ENCODE measurements at places on chromosomes 12 and 14.

DNA sequence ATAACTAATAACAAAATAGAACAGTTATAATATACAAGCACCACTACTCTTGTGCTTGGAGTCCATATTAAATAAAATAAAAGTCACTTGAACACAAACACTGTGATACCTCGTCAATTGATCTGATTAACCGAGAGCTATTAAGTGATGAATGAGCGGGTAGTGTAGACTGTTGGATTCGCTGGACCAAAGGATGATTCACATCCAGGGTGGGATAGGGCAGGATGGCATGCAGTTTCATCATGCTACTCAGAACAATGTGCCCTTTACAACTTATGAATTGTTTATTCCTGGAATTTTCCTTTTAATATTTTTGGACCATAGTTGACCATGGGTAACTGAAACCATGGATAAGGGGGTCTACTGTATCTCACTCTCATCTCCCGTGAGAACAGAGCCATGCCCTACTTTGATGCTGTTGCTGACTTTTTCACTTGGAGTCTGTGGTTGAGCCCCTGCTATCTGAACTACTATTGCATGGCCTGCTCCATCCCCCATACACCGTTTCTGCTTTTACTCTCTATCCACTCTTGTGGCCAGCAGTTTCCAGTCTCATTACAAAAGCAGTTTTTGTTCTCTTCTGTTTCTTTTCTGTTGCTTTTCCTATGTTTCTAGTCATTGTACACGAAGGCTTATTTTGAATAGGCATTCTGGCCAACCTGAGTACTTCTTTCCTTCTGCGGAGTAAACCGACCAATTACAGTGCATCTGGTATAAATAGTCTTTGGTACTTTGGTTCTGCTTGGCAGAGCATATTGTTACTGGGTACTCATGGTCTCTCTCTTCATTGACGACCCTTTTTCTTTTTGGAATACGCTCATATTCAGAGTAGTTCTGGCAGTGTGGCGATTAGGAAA lies 12.2 kb downstream of the TMTC2 start:
- DNase-seq: no peak

DNA sequence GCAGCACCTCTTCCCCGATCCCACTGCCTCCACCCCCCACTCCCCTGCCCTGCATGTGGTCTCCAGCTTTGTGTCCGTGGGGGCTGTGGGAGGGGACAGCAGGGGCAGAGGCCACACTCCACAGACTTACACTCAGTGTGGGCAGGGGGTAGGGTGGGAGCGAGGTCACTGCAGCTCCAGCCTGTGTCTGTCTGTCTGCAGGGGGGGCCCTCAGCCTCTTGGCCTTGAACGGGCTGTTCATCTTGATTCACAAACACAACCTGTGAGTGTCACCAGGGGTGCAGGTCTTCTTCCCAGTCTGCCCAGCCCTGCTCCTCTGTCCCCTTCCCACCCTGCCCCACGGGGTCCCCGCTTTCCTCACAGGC lies 6.5 kb downstream of the NOC4L start:
- no peak for DNase-seq

DNA sequence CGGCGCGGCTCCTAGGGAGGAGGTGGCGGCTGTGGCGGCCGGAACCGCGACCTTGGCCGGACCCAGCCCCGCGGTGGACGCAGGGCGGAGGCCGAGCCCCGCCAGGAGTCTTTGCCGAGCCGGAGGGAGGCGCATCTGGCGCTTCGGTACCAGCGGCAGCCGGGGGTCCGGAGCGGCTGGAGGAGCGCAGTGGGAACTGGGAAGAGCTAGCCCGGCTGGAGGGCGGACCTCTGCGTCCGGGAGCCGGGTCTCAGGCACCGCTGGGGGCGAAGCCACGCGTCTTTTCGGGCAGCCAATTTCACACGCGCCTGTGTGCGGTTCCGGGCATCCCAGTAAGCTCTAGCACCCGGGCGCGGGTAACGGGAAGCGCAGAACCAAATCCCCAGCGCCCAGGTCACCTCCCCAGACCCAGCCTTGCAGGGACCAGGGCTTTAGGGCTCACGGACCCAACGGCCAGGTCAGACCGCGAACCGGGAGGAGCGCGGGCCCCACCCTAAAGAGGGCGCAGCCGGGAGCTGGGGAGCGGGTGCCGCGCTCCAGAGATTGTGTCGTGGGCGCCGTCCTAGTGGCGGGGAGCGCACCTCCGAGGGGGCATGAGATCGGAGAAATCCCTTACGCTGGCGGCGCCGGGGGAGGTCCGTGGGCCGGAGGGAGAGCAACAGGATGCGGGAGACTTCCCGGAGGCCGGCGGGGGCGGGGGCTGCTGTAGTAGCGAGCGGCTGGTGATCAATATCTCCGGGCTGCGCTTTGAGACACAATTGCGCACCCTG lies 89.4 kb downstream of the GALNT8 start:
- no peak for DNase-seq

GRCh38 chr14:69358233-69358963 lies 39.7 kb downstream of the ERH start:
- DNase-seq: no peak

DNA sequence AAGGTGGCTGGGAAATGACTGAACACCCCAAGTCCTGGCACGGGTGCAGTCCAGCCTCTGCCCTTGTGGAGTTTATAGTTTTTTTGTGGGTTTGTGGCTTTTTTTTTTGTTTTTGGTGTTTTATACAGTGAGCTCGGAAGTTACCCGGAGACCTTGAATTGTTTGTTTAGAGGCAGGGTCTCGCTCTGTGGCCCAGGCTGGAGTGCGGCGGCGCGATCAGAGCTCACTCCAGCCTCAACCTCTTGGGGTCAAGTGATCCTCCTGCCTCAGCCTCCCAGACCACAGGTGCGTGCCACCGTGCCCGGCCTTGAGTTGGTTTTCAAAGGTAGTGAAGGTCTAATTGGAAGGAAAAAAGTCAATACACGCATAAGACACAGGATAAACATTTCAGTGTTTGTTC lies 879 bp upstream of the ANHX start:
- no peak for DNase-seq

GRCh38 chr12:1424674-1425395 lies 169.5 kb downstream of the FBXL14 start:
- DNase-seq: no peak

DNA sequence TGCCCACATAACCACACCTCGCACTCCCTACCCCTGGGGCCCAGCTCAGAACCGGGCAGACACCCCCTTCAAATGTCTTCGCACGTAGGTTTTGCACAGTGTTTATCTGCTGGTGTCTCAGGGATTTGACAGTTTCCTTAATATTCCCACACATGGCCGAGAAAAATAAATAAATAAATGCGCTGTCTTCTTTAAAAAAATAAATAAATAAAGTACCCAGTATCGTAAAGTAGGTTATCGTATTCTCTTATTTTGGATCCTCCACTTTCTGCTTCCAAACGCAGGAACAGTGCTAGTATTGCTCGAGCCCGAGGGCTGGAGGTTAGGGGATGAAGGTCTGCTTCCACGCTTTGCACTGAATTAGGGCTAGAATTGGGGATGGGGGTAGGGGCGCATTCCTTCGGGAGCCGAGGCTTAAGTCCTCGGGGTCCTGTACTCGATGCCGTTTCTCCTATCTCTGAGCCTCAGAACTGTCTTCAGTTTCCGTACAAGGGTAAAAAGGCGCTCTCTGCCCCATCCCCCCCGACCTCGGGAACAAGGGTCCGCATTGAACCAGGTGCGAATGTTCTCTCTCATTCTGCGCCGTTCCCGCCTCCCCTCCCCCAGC lies 710 bp upstream of the FOS start:
- DNase-seq: no peak

GRCh38 chr12:86799616-86800015 lies 543.4 kb upstream of the MGAT4C start:
- no peak for DNase-seq

GRCh38 chr14:55170526-55170925 lies 20.9 kb downstream of the DLGAP5 start:
- no peak for DNase-seq

DNA sequence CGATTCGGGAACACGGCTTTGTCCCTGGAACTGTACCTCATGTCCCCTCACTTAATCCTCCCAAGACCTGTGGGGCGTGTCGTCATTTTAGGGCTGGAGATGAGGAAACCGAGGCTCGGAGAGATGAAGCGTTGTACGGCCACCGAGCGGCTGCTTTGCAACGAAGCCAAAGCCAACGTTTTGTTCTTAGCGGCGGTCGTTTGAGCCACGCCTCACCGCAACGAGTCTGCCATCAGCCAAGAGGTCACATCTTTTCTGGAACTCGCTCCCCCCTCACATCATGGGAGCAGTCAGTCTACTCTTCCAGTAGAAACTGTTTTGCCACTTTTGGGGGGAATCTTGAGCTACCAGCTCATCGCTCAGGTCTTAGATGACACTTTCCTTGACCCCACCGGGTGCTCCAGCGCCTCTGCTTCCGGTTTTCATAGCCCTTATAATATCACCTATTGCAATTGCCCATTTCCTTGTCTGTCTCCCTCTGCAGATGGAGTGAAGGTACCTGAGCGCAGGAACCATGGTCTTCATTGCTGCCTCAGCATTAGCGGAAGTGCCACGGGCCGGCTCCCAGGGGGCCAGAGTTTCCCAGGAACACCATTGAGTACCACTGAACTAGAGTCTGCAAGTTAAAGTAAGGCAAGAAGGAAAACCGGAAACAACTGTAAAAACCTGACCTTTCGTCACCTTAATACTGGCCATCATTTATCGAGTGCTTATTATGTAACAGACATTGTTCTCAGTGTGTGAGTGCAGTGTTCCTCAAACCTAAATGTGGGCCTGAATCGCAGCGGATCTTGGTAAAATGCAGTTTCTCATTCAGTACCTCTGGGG lies 19.6 kb downstream of the NINJ2 start:
- no peak for DNase-seq

DNA sequence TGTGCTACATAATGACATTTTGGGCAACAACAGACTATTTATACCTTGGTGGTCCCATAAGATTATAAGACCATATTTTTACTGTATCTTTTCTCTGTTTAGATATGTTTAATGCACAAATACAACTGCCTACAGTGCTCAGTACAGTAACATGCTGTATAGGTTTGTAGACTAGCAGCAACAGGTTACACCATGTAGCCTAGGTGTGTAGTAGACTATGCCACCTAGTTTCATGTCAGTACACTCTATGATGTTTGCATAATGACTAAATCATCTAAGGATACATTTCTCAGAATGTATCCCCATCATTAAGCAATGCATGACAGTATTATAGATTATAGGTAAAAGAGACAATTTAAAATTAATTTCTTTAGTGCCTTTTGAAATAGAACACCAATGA lies 30.7 kb upstream of the CEBPE start:
- DNase-seq: no peak

DNA sequence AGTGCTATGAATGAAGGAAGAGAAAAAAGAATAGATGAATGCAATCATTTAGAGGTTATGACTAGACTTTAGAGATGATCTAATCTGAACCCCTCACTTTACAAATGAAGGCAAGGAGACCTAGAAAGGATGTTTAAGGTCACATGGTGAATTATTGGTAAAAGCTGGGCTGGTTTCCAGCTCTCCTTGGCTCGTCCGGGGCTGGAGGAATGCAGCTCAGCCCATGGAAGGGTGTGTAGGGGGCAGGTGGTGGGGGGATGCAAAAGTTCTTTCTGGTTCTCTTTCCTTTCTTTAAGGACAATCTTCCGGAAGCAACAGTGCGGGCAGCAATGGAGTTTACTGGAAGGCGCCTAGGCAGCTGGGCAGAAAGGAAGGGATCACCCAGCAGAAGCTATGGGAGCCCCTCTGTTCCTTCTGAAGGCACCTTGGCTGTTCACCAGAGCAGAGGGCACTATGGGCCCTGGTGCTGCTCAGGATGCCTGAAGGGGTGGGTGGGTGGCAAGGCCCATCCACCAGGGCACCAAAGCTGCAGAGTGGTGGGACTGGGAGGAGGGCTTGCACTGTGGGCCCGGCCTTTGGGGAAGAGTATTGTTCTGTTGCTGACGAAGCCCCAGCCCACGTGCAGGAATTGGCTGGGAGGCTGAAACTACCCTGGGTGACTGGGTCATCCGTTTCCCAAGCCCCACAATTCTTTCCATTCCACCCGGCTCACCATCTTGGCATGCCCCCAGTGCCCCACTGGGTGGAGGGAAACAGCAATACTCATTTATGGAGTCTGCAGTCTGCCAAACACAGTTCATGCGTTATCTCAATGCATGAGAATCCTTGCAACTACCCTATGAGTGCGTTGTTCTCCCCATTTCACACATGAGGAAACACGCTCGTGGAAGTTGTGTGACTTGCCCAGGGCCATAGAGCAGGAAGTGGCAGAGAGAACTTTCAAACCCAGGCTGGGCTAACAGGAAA lies 78.2 kb downstream of the IRF2BPL start:
- DNase-seq: no peak

DNA sequence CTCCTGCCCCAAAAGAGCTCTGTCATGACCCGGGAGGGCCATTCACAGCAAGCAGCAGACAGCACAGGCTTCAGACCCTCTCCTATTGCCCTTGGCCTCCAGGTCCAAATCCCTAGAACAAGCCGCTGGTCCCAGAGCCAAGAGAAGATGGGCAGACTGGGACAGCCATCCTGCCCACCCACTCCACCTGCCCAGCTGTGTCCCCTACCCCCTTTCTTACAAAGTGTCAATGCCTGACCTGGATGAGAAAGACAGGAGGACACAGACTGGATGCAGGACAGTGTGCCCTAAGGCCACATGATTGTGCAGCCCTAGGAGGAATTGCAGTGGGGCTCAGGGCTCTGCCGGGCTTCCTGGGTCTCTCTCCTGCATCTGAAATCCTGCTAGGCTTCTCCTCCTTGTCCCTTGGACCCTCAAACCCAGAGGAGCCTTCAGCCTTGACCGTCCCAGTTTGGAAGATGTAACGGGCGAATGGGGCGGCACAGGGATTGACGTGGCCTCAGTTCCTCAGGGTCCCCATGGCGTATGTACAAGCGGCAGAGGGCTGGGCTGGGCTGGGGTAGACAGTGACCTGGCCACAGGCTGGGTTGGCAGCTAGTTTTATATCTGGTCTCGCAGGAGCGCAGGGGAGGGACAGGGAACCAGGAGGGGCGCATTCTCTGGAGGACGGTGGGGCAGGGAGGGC lies 27.1 kb upstream of the BCDIN3D start:
- no peak for DNase-seq

DNA sequence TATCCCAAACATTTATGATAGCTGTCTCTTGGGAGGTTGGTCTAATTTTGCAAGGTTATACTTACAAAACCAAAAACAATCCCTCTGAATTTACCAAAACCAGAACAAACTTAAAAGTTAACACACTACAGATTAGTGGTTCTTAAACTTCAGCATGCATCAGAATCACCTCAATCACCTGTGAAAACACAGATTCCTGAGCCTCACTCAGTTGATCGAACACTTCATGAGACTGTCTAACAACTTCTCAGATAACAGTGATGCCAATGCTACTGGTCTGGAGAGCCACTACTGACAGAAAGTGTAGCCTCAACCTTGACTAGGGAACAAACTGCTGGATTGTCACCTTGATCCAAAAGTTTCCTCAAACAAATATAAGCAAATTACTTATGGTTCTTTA lies 44.2 kb downstream of the ATP2B1 start:
- DNase-seq: no peak

- DNase-seq: no peak
These were observed 26.9 kb upstream of the GCH1 start for GRCh38 chr14:54929556-54929955.

- DNase-seq: no peak
These were observed 254.7 kb downstream of the IPO8 start for GRCh38 chr12:30440826-30441602.

- DNase-seq: no peak
These were observed 14.0 kb upstream of the CRADD start for GRCh38 chr12:93663006-93663728.

Measured in stimulated activated CD8-positive, alpha-beta memory T cell treated with anti-CD3 and anti-CD28 coated beads, Interleukin-12 subunit alpha, Interleukin-12 subunit beta, amount 100 ng/mL, for 1 hour (primary cell).